ENCODE measurements at places on chromosomes 1 and 21.
A peak's percentile ranks its signal among the peaks of the same experiment; 100 is the strongest.

GRCh38 chr1:212533148-212533517 lies 75.4 kb upstream of the ATF3 start:
- DNase-seq, result no peak

DNA sequence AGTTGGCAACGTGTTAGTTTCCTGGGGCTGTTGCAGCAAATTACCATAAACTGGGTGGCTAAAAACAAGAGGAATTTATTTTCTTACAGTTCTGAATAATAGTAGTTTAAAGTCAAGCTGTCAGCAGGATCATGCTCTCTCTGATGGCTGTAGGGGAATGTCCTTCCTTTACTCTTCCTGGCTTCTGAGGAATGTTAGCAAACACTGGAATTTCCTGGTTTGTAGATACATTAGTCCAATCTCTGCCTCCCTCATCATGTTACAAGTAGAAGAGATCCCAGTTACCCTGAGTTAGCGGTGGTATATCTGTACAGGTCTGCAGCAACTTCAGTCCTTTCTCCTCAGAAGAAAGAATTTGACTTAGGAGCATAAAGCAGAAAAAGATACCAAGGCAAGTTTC lies 2249.1 kb downstream of the NCAM2 start:
- no peak for DNase-seq

GRCh38 chr1:177925006-177925405 lies 44.9 kb downstream of the SEC16B start:
- DNase-seq, result no peak

- no peak for DNase-seq
These were observed 177.5 kb downstream of the ZZZ3 start for GRCh38 chr1:77504986-77505385.

DNA sequence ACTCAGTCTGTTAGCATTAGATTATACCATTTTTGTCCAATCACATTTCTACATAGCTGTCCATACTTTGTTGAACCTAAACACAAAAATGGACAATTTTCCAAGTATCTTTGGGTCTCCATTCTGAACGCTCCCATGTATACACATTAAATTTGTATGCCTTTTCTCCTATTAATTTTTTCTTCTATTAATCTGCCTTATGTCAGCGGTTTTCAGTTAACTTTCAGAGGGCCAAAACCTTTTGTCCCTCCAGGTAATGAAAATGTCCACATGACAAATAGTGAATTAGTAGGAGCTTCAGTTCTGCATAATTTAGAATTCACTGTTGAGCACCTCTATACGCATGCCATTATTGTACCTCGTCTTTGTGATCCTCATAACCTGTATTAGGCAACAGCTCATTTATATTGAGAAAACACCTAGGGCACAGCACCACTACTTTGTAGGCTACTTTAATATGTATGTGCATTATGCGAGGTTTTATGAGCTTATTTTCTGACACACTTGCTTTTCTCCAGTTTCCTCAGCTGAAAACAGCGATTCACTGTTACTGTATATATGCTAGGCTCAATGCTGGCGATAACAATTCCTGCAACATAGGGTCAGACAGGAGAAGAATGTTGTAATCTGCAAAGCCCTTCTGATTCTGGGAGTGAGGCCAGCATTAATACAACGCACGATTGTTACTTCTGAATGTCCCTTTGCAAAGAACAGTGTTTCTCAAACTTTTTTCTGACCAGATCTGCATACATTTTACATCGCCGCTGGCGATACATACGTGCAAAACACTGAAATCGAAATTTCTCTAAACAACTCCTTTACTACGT lies 1.1 kb upstream of the ABCD3 start:
- DNase-seq, result peak; percentile 43

GRCh38 chr1:196376630-196377328 lies 231.5 kb downstream of the KCNT2 start:
- DNase-seq, result no peak

- no peak for DNase-seq
These were observed 10.2 kb upstream of the POFUT2 start for GRCh38 chr21:45297869-45298268.

DNA sequence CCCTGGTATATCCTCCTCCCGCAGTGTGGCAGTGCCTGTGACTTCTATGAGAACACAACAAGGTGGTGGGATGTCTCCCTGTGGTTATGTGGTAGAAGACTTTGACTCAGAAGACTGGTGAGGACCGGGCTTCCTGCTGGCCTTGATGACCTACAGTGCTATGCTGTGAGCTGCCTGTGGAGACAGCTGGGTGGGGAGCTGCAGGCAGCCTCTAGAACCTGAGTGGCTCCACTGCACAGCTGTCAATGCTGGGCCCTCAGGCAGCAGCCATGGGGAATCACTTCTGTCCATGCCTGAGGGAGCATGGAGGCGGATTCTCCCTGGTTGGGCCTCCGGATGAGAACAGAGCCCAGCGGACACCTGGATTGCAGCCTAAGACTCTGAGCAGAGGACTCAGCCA lies 14.9 kb downstream of the SLC1A7 start:
- DNase-seq, result no peak

DNA sequence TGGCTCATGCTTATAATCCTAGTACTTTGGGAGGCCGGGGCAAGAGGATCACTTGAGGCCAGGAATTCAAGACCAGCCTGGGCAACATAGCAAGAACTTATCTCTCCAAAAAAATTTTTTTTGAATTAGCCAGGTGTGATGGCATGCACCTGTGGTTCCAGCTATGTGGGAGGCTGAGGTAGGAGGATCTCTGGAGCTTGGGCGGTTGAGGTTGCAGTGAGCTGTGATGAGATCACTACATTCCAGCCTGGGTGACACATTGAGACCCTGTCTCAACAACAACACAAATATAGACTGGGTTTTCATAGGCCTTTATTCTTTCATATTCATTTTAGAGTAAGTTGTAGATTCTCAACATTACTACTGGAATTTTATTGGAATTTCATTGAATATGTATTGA lies 12.8 kb downstream of the MED18 start:
- DNase-seq, result no peak

DNA sequence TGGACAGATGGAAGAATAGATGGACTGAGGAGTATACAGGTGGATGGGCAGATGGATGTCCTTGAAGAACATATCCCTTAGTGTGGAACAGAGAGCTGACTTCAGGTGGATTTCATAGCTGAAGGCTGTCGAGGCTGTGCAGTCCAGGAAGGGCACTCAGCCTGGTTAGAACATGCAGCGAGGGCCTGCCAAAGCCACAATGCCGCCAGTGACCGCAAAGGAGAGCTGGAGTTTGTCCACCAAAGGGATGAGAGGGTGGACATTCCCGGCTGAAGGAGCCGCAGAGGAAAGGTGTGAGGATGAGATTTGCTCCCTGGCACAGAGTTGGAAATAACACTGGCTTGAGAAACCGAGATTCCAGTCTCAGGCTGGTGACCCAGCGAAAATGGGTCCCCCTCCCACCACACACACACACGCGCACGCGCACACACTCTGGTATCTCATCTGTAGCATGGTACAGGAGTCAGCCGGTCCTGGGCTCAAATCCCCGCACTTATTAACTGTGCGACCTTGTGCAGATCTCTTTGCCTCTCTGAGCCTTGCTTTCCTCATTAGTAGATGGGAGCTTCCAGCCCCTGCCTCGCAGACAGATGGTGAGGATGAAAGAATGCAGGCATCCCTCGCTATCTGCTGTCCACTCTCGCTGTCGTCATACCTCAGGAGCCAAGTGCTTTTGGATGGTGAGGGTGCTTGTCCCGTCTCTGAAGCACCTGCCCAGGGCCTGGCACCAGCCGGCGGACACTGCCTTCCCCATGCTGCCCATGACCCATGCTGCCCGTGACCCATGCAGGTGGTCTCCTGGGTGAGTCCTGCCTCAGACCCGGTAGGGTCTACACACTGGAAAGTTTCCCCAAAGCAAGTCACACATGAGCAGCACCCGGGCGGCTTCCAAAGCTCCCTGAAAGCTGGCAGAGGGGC lies 26.8 kb upstream of the EFHD2 start:
- DNase-seq, result no peak

DNA sequence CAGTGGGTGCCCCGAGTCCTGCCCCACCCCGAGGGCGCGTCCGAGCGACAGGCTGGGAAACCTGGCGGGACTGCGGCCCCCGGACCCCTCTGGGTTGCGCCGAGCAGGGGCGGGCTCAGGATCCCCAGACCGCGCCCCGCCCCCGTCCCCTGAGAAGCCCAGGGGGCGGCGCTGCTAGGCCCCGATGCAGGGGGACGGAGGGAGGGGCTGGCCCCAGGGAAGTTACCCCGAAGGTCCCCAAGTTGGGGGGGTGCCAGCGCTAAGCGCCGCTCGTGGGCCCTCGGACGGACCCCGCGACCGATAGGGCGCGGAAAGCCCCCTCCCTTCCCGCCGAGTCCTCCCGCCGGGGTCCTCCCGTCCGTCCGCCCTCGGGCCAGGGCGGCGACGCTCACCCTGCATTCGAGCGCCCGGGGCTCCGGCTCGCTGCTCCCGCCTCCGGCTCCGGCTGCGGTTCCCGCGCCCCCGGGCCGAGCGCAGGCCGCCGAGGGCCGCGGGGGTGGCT lies 414 bp downstream of the GPR153 start:
- DNase-seq, result no peak

GRCh38 chr1:213968146-213968825 lies 19.5 kb upstream of the PROX1 start:
- no peak for DNase-seq

GRCh38 chr1:90841473-90841872 lies 124.4 kb upstream of the BARHL2 start:
- DNase-seq, result no peak

GRCh38 chr1:19488136-19488535 lies 2.8 kb upstream of the CAPZB start:
- DNase-seq, result no peak

DNA sequence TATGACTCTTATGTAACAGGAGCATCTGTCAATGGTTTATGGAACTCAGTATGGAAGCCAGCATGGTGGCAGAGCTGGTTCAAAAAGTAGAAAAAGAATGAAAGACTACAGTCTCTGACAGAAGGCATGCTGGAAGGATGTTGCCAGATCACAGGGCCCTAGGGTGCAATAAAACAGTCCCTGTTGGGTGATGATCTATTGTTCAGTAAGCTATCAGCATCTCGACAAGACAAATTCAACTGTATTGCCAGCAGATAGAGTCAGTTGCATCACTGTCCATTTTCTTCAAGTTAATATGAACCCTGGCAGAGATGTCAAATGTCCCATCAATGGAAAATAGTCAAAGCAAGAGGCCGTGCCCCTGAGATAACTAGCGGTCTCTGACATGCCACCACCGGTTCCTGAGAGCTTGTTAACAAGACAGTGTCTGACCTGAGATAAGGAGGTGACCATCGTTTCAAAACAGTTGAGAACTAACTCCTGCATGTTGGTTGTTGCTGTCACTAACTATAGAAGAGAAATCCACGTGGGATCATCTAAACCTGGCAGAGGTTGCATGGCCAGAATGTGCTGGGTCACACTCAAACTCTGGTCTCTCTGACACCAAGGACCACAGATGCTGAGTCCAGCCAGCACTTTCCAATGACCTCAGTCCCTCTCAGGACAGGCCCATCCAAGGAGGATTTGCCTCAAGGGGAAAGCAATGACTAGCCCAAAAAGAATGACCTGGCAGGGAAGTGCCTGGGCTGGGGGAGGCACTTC lies 125.9 kb downstream of the RIPK4 start:
- no peak for DNase-seq

GRCh38 chr21:46368533-46369285 lies 44.8 kb downstream of the PCNT start:
- peak; percentile 5 for DNase-seq

- DNase-seq, result no peak
These were observed 28.9 kb downstream of the LEPR start for GRCh38 chr1:65449214-65449823.

- DNase-seq, result no peak
These were observed 32.0 kb downstream of the SUSD4 start for GRCh38 chr1:223331929-223332328.

GRCh38 chr1:182770232-182770631 lies 19.3 kb upstream of the NPL start:
- DNase-seq, result no peak

GRCh38 chr1:163614361-163614760 lies 292.6 kb downstream of the NUF2 start:
- DNase-seq, result no peak

DNA sequence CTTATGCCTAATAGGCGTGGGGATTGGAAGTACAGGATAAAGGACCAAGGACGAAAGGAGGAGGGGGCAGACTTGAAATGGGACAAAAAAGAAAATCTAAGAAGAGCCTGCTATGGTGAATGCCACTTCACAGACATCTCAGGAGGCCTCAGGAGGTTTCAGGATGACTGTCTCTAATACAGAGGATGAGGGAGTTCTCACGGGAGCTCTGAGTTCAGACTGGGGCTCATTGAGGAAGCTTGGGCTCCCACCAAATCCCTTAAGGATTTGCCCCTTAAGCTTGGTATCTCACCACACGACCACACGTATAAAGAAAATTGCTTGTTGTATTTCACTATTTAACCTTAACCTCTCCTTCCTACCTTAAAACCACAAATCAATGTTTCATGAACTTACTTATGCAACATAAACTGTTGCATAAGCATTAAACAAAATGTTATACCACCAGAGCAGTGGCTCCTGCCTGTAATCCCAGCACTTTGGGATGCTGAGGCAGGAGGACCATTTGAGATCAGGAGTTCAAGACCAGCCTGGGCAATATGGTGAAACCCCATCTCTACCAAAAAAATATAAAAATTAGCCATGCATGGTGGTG lies 12.4 kb downstream of the SLC30A1 start:
- DNase-seq, result no peak

- DNase-seq, result no peak
These were observed 49.1 kb upstream of the GNG12 start for GRCh38 chr1:67882196-67882958.

DNA sequence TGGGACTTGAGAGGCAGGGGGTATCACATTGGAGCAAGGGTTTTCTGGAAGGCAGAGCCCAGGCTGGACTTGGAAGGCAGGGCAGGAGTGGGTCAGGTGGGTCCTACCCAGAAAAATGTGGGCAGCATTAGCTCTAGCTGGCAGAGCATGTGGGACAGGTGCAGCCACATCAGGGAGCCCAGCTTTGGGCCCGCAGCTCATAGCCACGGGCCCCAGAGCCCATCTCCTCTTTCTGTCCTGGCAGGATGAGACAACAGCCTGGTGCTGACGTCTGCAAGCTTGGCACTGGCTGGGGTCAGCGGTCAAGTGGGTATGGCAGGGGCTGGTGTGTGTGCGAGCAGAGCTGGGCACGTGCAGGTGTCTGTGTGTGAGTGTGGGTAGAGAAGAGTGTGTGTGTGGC lies 154.7 kb downstream of the GRIK3 start:
- no peak for DNase-seq

DNA sequence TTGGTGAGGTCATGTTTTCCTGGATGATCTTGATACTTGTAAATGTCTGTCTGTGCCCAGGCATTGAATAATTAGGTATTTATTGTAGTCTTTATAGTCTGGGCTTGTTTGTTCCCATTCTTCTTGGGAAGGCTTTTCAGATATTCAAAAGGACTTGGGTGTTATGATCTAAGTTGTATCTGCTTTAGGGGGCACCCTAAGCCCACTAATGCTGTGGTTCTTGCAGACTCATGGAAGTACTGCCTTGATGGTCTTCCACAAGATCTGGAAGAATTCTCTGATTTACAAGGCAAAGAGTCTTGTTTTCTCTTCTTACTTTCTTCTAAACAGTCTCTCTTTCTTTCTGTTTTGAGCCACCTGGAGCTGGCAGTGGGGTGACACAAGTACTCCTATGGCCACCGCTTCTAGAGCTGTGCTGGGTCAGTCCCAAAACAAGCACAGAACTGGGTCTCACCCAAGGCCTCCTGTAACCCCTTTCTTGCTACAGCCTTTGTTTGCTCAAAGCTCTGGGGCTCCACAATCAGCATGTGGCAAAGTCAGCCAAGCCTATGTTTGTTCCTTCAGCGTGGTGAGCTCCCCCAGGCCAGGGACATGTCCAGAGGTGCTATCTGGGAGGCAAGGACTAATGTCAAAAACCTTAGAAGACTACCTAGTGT lies 12.6 kb downstream of the VN1R5 start:
- DNase-seq, result no peak
